ENCODE measurements at places on chromosomes 4 and X. TPM values are rescaled to one million over a fixed set of nuclear protein-coding genes. Genes with fewer than 3 reads are reported as not detected.

NOP14 gene
- total RNA-seq: 29.9 TPM

GRCh38 chr4:181249031-181249430, 994.2 kb upstream of the TENM3 start:
- no peak for DNase-seq

DNA sequence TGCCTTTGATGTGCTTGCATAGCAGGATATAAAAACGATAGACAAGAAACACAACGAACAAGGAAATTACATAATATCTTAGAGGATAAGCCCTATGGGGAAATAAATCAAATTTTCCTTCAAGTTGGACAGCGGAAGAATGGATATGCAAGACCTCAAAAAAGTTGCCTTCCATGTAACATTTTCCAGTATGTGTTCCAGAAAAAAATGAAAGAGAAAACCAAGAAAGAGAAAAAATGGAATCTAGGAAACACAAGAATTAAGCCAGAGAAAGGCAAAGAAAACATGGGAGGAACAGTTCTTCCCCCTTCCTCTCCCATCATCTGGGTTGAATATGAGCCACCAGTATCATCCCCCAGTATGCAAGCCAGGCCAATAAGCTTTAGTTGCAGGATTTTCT, 34.6 kb upstream of the MID1 start:
- no peak for DNase-seq

GRCh38 chrX:101460669-101461068, 24.6 kb upstream of the ARMCX4 start:
- no peak for DNase-seq

PPEF2 gene
- total RNA-seq: 0.58 TPM

DNA sequence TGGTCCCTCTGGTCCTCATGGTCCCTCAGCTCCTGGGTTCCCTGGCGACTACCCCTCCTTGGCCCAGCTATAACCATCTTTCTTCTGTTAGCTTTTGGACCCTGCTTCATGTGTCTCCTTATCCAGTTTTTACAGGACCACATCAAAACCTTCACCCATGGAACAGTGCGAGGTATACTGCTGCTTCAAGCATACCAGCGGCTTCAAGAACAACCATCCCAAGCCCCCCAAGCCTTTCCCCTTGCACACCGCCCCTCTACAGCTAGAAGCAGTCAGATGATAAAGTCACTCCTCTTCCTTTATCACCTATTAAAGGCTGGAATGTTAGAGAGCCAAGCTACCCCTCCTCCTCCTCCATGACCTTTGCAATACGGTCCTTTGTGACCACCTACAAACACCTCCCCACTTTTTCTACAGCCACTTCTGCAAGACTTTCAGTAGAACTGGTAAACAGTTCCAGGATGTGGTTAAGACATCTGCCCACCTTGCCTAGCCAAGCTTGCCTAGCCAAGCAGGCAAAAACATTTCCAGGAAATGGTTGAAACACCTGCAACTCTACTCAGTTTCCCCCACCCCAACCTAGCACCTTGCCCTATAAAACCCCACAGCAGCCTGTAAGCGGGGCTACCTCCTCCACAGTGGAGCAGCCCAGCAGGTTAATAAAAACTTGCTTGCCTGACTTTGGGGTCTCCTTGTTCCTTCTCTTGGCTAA, 125.7 kb downstream of the ZC4H2 start:
- DNase-seq: no peak

MORC4 gene
- 1.7 TPM for total RNA-seq

GRCh38 chrX:21528076-21528475, 130.1 kb downstream of the KLHL34 start:
- DNase-seq: no peak

DNA sequence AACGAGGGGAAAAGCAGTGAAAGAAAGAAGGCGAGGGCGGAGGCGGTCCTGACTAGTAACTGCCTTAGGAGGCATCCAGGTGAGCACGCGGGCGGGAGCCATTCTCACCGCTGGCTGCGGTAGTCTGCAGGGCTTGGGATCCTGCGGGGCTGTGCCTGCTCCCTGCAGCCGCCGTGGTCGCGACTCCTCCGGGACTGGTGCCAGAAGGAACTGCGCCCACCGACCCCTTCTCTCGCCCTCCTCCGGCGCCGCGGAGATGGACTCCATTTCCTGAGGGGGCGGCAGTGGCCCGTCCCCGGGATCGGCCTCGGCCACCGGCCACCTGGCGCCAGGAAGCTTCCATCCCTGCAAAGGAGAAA, 543 bp downstream of the NFXL1 start:
- DNase-seq: peak; percentile 71

DNA sequence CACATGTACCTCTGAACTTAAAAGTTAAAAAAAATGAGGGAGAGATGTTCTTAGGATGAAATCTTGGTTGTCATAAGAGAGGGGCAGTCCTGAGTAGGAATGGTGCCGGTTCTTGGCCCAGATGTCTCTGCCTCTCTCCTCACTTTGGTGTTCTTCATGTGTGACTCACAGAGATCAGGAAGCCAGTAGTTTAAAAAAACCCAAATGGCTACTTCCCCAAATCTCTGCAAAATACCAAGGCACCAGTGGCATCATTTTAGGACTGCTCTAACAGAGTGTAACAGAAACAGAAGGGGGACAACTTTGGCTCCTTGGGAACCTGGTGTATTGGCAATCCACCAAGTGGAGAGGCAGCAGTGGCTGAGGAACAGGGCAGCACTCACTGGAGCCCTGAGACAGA, 116.8 kb downstream of the SCD5 start:
- DNase-seq: no peak

BTK gene
- total RNA-seq: 0.31 TPM

DNA sequence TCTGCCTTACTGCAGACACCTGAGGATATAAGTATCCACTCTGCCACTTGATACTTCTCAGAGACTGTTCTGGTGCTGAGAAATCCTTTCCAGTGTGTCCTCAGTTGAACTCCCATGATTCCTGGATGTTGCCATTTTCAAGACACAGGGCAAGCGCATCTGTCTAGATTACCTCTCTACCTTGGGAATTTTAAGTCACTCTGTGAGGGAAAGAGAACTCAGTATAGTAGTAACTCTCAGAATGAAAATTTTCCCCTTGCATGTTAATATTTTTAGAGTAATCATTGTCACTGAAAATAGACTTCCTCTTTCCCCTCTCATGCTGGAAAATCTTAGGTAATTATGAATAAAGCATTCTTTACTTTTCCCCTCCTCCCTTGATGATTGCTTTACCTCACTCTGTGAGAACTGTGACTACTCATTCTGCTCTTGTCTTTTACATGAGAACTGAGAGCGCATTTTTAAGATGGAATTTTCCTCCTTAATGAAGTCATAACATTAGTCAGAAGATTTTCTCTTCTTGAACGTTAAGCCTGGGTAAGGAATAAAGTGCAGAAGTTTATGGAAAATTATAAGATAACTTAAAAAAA, 45.0 kb downstream of the TET2 start:
- DNase-seq: peak; percentile 18

- DNase-seq: no peak
Measured at GRCh38 chr4:176910646-176911045, 117.9 kb upstream of the VEGFC start.

GRCh38 chr4:150212927-150213326, 134.7 kb downstream of the DCLK2 start:
- no peak for DNase-seq

HELT gene
- not detected for total RNA-seq

STX18 gene
- 15.9 TPM for total RNA-seq

- no peak for DNase-seq
Measured at GRCh38 chr4:89757154-89757719, 79.7 kb downstream of the SNCA start.

SLC10A6 gene
- total RNA-seq: not detected

GRCh38 chr4:53199356-53199755, 166.5 kb downstream of the SCFD2 start:
- no peak for DNase-seq

PF4V1 gene
- total RNA-seq: 0.66 TPM

DNA sequence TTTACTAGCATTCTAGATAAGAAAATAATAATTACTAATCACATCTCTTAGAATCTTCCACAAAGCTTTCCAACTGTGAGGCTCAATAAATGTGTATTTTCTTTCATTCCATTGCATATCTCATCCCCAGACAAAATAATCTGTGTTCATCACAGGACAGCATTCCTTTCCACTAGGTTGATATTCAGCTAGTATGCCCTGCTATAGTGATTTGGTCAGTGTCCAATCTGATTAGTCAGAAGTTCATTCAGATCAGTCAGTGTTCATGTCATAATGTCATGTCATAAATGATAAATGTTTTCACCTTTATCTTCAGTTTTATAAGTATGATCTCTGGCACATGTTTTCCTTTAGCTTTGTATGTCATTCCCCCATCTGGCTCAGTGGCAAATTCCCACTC, 611.4 kb downstream of the KCTD8 start:
- no peak for DNase-seq

DNA sequence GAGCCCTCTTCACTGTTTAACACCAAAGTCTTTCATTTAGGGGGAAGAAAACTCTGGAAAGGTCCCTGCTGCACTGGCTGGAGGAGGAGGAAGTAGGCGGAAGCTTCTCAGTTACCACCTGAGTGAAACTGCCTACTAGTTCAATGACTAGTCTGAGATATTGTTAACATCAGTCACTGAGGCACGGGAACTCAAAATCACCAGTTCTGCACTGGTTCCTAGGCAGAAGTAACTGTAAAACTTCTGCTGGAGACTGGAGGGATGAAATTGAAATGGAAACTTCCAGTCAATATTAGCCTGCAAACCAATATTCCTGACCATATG, 178.3 kb downstream of the SNCA start:
- DNase-seq: no peak

- DNase-seq: no peak
Measured at GRCh38 chrX:52426810-52427209, 58.0 kb downstream of the XAGE2 start.

DNA sequence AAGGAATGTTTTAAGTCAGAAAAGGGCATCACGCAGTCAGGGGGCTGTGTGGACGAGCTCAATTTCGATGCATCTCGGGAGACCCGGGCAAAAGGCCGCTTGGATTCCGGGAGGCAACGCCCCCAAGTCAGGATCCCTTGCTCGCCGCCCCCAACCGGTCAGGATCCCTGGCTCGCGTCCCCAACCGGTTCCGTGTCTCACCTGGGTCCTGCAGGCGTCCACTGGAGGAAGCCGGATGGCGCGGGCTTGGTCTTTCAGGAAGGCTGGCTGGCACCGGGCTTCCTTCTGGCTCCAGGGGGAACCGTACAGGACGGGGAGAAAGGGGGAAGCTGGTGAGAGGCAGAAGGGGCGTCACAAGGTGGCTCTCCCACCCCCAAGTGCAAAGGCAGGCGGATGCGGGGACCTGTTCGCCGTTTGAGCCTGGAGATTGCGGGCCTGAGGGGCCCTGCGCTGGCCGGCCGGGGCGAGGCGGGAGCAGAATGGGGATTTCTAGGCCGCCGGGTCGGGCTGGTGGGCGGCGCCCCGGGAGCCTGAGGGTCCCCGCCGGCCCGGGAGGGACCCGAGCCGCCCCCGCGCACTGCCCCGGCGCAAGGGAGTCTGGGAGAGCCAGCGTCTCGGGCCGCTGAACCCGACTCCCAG, 84.7 kb downstream of the HPRT1 start:
- DNase-seq: peak; percentile 57

UCP1 gene
- 0.21 TPM for total RNA-seq

GRCh38 chr4:172169871-172170270, 356.7 kb downstream of the GALNTL6 start:
- peak; percentile 30 for DNase-seq

DNA sequence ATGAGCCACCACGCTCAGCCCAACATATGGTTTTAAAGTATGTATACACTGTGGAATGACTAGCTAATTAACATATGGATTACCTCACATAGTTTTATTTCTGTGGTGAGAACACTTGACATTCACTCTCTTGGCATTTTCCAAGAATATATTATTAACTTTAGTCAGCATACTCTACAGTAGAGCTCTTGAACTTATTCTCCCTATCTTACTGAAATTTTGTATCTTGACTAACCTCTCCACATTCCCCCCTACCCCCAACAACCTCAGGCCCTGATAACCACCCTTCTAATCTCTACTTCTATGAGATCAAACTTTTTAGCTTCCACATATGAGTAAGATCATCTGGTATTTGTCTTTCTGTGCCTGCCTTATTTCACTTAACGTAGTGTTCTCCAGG, 38.6 kb upstream of the AGA start:
- DNase-seq: no peak

DNA sequence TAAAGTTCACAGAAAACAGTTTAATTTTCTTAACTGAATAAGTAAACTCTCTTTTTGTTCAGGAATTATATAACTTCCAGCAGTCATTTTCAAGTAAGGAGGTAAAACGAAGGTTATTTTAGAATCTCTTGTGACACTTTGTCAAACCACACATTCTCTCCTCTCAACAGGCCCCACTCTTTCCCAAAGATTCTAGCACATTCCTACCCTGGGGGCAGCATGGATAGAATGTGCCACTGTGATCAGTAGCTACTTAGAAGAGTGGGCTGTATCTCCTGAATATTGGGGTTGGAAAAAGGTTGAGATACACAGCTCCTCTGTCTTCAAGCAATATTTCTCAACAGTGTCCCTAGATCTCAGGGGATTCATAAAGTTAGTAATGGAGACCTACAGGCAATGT, 157.6 kb downstream of the EMCN start:
- no peak for DNase-seq

DNA sequence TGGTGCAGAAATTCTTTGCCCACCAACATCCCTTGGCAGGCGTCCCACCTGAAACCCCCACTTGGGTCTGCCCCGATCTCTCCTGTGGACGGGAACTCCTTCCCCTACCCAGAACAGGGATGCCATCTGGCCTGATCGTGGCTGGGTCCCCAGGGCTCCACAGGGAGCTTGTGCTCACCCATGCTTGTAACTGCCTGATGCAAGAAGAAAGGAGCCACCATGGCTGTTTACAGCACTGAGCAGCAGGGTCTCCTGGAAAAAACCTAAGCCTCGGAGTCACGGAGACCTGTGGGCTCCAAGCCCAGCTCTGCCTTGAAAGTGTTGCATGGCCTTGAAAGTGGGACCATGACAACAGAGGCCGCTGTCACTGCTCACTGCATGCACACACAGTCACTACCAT, 101.5 kb upstream of the AFAP1 start:
- no peak for DNase-seq

GRCh38 chrX:24117258-24117657, 32.3 kb upstream of the ZFX start:
- no peak for DNase-seq

GRCh38 chr4:16217300-16218051, 8.8 kb downstream of the TAPT1 start:
- no peak for DNase-seq

All from GM23338 (cell line).